ENCODE measurements at places on chromosomes 5 and 9.

- no peak for DNase-seq
These were observed 15.1 kb downstream of the ANGPTL2 start for GRCh38 chr9:127107171-127107928.

GRCh38 chr5:66639037-66639436, 42.8 kb downstream of the MAST4 start:
- no peak for DNase-seq

GRCh38 chr5:113240951-113241726, 193.7 kb downstream of the TSSK1B start:
- no peak for DNase-seq

DNA sequence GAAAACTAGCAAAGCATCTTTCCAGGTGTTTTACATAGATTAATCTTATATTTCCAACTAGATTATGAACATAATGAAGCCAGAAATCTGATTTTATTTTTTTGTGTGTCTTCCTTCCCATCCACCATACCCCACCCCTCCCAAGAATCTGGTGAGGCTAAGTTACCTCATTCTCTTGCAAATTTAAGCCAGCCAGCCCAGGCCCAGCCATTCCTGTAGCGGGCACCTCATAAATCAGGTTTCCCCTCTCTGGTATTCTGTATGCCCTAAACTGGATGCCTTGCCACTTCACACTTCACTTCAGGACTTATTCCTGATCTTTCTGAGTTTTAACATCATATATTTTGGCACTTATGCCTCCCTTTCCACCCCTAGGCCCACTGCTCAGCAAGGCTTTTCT, 21.8 kb downstream of the C9 start:
- no peak for DNase-seq

DNA sequence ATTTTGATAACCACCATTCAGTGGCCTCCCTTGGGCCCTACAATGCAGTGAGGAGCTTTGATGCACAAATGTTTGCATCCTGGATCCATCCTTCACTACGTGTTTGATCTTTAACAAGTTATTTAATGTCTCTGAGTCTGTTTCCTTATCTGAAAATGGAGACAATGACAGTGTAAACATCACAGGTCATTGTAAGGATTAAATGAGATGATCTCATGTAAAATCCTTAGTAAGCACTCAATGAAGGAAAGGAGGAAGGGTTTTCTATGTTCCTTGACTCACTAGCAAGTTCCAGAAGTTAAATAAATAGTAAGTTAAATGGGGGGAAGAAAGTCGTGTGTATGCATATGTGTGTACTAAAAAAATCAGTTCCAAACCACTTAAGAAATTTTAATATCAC, 9.8 kb upstream of the SLC36A3 start:
- no peak for DNase-seq

GRCh38 chr5:173175523-173175922, 31.2 kb downstream of the BNIP1 start:
- no peak for DNase-seq

- no peak for DNase-seq
These were observed 599 bp downstream of the NMRK1 start for GRCh38 chr9:75087289-75087823.

GRCh38 chr5:7823594-7823993, 27.3 kb downstream of the CFAP90 start:
- no peak for DNase-seq

GRCh38 chr5:64594601-64595000, 88.8 kb downstream of the RGS7BP start:
- DNase-seq, result no peak

DNA sequence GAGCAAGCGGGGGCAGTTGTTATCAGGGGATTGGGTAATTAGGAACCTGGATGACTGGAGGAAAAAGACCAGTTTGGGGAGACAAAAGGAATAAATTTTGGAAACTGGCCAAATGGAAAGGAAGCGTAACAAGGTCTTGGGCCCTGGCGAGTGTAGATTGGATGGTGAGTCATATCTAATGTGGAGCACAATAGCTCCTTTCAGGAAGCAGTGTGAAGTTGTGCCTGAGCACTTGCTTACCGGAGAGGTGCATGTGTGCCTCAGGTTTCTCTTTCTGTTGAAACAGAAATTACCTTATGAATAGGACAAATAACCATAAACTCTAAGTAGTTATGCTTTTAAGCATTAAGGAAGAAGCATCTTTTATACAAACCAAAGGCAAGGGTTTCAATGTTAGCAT, 176.4 kb downstream of the KIF4B start:
- DNase-seq, result no peak

DNA sequence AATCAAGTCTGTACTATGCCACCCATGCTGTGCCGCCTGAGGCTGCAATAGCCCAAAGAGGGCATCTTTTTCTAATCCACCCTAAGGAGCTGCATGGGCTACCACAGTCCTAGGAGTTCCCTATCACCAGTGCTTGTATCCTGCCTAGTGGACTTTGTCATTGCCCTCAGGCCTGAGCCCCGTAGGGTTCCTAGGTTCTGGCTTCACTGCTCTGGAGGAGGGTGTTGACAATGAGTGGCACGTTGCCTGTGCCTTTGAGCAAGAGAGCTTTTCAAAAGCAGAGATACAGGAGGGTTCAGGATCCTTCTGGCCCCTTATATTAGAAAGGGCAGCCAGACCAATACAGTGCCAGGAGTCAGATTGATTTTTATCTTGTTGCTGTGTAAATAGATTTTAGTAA, 93.0 kb downstream of the PRDM6 start:
- no peak for DNase-seq

DNA sequence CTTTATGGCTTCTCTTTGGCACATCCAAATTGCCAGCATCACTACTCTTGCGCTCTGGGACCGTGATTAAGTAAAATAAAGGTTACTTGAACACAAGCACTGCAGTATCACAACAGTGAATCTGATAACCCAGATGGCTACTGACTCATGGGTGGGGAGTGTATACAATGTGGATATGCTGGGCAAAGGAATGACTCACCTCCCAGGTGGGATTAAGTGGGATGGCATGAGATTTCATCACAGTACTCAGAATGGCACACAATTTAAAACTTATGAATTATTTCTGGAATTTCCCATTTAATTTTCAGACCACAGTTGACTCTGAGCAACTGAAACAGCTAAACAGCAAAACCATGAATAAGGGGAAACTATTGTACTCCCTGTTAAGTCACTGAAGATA, 4.3 kb downstream of the GFM2 start:
- DNase-seq, result peak; percentile 82

GRCh38 chr9:126564716-126565115, 49.0 kb upstream of the LMX1B start:
- DNase-seq, result no peak

GRCh38 chr5:34803974-34804732, 34.8 kb upstream of the TTC23L start:
- no peak for DNase-seq

DNA sequence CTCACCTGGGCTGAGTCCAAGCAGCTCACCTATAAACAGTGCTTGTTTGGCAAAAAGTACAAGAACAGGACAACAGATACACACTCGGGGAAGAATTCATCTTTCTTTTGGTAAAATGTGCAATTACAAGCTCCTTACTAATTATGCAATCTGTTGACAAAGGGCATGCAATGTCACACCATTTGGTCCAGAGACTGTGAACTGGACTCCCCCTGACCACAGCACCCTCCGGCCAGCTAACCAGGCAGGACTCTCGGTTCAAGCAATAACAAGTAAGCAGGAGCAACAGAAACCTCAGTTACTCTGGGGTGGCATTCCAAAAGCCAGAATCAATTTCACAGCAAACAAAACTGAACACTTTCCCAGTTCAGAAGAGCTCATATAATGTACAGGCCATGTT, 113.8 kb downstream of the GNAQ start:
- DNase-seq, result no peak

DNA sequence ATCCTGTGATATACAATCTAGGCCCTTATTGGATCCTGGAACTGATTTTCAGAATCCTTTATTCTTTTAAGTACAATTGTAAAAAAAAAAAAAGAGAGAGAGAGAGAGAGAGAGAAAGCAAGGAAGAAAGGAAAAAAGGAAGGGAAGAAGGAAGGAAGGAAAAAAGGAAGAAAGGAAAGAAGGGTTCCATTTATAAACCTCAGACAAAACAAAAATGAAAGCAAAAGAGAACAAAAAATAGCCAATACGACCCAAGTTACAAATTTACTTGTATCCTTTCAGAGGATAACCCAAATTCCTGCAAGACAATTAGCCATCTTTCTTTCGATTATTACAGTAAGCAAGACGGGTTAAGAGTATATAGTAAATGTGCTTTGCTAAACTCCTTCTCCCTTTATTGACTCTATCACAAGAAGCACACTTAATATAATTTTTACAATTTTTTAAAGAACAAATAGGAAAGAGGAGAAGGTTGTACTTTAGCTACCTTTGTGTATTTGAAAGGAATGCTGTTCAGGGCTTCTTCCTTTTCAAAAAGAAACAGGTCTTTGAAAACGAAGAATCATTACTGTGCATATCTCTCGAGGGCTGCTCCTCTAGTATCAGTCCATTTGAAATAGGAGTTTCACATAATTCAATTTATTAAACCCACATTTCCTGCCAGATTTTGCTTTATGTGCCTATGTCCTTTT, 543.3 kb downstream of the RAB3C start:
- DNase-seq, result no peak

- DNase-seq, result no peak
These were observed 283.0 kb upstream of the PCSK5 start for GRCh38 chr9:75607521-75607920.

- DNase-seq, result no peak
These were observed 51.1 kb upstream of the MVB12B start for GRCh38 chr9:126275386-126276001.

DNA sequence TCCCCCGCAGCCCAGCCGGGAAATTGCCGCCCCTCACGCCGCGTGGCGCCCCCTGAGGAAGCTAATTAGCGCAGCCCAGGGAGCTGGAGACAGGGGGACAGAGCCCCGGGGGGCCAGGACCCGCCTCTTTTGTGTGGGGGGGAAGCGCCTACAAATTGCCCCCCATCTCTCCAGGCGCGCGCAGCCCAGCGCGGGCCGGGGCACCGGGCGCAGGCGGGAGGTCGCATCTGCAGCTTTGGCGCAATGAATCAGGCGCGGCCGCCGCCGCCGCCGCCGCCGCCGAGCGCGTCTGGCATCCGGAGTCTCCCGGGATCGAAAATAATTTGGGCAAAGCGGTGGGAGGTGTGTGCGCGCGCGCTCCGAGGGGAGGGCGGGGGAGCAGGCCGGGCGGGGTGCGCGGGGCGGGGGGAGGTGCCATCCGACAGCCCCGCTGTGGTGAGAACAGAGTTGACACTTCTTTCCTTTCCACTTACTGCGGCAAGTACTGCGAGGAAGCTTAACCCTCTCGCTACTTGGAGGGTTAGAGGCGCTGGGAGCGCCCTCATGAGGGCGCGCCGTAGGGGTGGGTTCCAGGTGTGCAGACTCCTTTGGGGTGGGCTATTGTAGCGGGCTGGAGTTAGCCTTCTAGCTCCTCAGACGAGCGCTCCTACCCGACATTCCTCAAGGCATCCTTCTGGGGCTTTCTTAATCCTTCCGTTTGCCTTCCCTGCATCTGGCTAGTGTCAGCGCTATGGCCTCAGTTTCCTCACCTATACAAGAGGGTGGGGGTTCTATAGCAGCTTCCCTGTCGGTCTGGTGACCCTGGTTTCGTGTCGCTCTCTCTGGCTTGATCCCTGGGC, 63.1 kb downstream of the CXXC5 start:
- DNase-seq, result no peak

DNA sequence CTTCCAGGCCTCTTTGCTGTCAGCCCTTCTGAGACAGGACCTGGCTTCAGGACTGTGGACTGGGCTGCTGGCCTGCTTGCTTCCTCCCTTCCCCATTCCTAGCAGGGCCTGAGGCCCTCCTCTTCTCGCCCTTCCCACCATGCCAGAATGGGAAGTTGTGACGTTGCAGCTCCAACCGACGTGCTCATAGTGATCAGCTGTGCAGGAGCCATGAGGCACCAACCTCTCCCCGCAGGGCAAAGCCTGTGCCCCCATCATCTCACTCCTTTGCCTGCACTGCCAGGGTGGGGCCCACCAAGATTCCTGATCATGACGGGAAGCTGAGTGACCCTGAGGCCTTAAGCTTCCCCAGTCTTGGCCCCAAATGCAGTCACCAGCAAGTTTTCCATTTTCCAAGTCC, 45.1 kb upstream of the GARNL3 start:
- DNase-seq, result no peak

DNA sequence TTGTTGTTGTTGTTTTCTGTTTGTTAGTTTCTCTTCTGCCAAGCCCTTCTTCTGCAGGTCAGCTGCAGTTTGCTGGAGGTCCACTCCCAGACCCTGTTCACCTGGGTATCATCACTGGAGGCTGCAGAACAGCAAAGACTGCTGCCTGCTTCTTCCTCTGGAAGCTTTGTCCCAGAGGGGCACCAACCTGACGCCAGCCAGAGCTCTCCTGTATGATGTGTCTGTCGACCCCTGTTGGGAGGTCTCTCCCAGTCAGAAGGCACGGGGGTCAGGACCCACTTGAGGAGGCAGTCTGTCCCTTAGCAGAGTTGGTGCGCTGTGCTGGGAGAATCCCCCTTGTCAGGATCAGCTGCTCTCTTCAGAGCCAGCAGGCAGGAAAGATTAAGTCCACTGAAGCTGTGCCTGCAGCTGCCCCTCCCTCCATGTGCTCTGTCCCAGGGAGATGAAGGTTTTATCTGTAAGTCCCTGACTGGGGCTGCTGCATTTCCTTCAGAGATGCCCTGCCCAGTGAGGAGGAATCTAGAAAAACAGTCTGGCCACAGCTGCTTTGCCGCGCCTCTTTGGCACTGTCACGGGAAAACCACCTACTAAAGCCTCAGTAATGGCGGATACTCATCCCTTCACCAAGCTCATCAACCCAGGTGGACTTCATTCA, 299.2 kb downstream of the EDIL3 start:
- DNase-seq, result no peak

DNA sequence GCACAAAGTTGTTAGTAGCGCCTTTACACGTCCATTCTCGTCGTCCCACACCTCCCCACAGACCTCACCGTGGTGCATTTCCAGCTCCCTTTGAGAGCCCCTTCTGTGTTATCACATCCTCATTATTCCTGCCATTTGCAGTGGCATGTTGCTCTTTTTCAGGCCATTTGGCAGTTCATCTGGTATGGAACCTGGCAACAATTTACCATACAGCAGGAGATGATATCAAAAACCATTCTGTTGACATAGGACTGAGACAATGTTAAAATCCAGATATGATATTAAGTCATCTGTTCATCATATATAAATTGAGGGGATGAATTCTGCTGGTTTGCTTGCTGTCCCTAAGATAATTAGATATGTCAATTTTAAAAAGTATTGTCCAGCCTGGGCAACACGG, 83.0 kb downstream of the TMEM174 start:
- DNase-seq, result no peak

DNA sequence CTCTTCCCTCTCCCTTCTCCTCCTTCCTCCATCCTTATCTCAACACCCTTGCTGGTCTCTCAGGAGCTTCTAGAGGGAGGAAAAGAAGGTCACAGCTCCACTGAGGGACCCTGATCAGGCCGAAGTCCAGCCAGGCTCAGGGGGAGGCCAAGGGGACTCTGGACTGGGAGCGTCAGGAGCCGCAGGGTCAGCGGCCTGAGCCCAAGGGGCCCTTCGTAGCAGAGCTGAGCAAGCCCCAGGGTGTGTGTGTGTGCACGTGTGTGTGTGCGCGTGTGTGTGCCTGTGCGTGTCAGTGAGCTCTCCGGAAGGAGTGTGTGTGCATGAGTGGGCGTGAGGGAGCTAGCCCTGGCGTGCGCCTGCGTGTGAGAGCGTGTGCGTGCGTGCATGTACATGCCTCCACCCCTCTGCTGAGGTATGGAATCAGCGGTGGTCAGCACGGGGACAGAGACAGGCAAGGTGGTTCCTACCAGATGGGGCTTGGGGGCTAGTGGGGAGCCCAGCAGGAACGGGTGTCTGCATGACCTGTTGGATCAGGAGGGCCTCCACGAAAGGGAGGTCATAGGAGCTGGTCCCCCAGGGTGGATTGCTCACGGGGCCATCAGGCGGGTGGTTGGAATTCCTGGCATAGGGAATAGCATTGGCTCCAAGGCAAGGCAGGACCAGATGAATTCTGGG, 10.0 kb upstream of the AGPAT2 start:
- no peak for DNase-seq
